GOT3 (cell line): ENCODE measurements at places on chromosomes 13 and 19.

DNA sequence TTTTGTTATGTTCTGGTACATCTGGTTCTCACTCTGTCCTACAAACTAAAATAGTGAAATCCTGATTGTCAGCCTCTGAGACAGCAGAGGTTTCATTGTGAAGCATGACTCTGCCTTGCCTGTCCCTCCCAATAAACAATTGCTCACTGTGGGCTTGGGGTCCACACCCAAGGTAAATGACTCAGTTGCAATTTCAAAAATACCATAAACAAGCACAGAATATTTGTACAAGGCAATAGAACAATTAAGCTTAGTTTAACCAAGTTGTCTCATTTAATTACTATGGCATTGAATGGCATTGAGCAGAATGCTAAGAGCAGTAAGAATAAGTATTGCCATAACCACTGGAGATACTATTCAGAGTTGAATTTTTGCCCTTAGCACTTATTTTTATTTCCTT, 353.6 kb downstream of the SPRY2 start:
- DNase-seq: no peak

DNA sequence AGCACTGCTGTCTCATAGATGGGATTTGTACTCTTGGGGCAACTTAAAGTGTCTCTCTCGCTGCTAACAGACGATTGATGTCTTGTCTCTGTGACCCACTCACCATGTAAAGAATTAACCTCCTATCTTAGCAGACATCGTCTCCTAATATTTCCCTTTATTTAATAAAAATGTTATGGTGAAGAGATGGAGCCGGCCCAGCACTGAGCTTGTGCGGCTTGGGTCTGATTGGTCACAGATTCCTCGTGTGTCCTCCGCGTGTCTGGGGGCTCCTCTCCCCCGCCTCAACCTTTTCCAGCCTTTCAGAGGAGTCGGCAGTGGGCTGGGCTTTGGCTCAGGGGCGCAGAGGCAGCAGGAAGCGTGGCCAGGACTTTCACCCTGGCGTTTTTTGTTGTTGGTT, 13.2 kb upstream of the CRTC1 start:
- no peak for DNase-seq

DNA sequence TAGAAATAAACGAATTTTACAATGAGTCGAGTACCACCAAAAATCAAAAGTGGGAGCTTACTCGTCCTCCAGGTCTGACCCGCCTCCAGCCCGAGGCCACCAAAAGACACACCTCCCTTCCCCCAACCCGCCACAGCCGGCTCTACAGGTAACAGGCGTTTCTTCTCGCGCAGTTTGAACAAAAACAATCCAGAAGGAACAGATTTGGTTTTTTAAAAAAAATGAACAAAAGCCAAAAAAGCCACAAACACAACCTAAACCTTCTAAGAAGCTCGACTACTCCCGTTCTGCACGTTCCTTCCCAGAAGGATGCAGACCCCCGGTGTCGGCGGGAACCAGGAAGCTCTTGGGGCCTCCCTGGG, 671 bp downstream of the ZDHHC20 start:
- DNase-seq: no peak

DNA sequence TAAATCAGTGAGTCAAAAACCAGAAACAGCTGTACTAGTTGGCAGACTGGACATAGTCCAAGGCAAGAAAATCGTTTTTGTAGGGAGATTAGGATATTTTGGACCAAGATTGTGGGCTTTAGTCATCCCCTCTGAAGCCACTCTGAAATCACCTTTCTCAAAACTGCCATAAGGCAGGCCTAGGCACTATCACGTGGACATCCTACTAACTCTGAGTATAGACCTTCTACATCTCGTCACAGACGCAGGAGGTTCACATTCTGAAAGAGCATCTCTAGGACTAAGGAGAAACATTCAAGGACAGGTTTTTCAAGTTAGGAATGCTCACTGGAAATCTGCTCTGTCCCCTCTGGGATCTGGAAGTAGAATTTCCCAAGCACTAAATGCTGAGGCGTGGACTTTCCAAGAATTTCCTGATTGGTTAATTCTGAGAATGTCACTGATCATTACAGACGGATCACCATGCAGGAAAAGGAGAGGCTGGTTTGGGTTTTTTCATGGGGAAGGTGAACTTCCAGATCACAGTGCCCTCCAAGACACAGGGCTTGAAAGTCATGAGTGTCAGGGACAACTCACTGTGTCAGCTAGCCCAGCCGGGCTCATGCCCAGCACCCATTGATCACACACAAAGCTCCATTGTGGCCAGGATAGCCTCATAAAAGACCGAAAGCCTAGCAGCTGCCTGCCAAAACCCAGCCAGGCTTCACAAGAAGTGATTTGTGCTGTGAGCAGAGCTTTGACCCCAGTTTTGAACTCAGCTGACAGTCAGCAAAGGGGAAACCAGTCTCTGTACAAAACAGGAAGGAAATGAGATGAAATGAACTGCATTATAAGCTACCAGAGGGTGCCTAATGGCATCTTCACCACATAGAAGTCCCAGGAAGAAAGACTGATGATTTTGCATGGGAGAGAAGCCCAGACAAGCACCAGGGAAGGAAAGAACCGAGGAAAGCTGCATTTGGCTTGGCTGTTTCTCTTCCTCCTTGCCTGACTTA, 2.7 kb upstream of the RUBCNL start:
- DNase-seq: no peak

DNA sequence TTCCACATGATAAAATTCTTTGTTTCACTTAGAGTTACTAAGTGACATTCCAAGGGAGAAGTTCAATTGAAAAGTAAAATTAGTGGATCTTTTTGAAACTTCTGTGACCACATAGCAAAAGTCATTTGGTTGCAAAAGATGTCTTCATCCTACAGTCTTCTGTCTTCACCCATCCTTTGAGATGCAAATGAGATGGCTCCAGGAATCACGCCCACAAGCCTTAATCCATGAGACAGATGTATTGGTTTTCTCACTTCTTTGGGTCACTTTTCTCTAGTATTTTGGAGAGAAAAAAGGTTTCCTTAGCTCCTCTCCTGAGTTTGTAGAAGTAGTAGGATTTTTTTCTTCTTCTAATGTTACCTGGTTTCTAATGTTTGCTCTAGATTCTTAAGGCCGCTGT, 259.5 kb upstream of the SLC10A2 start:
- DNase-seq: no peak

DNA sequence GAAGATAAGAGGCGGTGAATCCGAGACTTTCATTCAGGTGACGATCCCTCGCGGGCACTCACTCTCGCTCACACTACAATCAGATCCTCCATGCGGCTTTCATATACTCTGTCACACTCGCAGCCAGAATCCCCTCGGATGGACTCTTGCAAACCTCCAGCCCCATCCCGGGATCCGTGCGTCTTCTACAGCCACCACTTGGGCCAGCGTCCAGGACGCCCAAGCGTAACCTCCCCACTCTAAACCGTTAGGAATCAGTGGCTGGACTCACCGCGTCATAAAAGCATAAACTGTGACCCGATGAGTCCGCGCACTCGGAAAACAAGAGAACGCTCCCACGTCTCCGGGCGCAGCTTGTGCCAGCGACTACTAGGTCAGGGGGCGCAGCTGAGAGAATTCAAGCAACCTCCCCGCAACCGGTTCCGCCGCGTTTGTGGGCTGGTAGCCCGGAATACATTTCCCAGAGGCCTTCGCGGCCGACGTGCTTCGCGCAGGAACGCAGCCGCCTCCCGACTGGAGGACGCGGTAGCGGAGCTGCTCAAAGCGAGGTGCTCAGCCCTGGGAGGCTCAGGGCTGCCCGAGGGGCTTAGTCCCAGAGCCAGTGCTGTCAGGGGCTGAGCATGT, 27.6 kb downstream of the ZNF607 start:
- DNase-seq: no peak

DNA sequence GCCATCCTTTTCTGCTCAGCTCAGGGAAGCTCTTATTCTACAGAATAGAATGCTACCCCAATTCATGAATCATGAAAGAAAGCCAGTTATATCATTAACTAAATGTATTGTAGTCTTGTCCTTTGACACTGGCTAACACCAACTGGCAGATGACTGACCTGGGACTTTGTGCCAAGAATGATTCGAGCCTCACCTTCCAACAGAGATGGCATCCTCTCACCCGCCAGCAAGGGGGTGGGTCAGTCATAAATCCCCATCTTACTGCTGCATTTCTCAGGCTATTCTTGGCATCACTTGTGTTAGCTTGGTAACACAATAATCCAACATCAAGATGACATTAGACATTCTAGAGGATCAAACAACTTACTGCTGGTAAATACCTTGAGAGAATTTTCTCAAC, 1239.8 kb upstream of the MIR17HG start:
- no peak for DNase-seq

- no peak for DNase-seq
Measured at GRCh38 chr13:24167666-24168391, 7.3 kb downstream of the SPATA13 start.

- no peak for DNase-seq
Measured at GRCh38 chr19:13020002-13020414, 24.7 kb downstream of the NFIX start.

- no peak for DNase-seq
Measured at GRCh38 chr13:40522282-40522681, 144.2 kb downstream of the FOXO1 start.

GRCh38 chr19:58569943-58570670, 3.0 kb downstream of the MZF1 start:
- DNase-seq: no peak
